NCI-H146 (cell line): ENCODE measurements at places on chromosomes 13 and 19.

- DNase-seq, result peak; percentile 70
These were observed 904.8 kb upstream of the PCDH20 start for GRCh38 chr13:62320129-62321108.

GRCh38 chr19:6987850-6988249 is 33.4 kb downstream of the MBD3L2B start:
- no peak for DNase-seq

- DNase-seq, result no peak
These were observed 630 bp downstream of the PNPLA6 start for GRCh38 chr19:7535998-7536695.

- DNase-seq, result peak; percentile 74
These were observed 8.0 kb downstream of the ATP4A start for GRCh38 chr19:35555301-35556005.

DNA sequence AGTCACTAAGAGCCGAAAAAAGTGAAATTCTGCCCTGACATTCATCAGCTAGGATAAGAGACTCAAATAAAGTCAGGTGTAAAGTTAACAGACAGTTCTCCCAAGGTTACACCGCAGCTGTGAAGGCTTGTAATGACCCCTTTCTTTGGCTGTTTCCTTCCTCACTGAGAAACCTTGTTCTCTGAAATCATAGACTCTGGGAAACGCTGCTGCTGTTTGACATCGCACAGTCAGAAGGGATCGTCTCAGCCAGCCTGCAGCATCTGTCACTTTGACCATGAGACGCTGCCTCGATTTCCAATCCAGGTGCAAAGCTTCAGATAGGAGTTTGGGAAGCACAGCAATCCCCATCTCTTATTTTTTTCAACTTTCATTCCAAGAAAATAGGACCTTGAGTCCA is 678 bp downstream of the BCAT2 start:
- no peak for DNase-seq

DNA sequence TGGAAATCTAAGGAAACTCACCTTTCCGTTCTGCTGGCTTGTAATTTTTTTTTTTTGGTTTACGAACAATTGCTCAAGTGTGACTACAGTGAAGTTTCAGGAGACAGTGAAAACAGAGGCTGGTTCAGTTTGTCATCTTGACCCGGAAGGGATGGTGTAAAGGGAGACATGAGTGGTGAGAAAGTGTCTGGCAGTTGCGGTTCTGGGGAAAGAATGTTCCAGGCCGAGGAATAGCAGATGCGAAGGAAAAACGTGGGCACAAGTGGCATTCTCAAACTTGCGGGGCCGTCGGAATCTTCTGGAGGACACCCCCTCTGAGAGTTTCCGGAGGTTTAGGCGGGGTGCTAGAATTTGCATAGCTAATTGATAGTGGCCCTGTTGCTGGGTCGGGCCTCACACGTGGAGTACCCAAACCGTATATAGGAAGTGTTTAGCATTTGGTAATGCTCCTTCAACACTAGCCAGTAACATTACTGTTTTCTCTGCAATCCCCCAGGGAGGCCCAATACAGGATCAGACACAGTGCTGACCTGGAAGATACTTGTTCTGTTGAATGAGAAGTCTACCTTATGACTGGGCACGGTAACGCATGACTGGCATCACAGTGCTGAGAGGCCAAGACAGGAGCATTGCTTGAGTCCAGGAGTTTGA is 2.8 kb upstream of the TNFSF9 start:
- DNase-seq, result no peak

GRCh38 chr13:39350461-39350881 is 252.5 kb downstream of the LHFPL6 start:
- peak; percentile 17 for DNase-seq

GRCh38 chr19:40331052-40331451 is 17.1 kb downstream of the C19orf47 start:
- no peak for DNase-seq

- no peak for DNase-seq
These were observed 2.3 kb upstream of the ILF3 start for GRCh38 chr19:10651851-10652250.

- no peak for DNase-seq
These were observed 2.9 kb upstream of the IRS2 start for GRCh38 chr13:109789262-109789661.

DNA sequence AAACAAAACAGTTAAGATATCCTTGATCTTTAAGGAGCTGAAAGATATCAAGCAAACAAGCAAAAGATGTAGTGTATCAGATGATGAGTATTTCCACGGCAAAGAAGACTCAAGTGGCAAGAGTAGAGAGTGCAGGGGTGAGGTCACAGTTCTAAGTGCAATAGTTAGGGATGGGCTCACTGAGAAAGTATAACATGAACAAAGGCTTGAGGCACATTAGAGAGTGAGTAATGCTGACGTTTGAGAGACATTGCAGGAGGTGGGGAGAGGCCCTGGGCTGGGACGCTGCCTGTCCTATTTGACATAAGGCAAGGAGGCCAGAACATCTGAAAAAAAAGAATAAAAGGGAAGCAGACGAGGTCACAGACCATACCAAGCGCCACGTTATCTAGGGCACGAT is 1.4 kb downstream of the DUXA start:
- no peak for DNase-seq

DNA sequence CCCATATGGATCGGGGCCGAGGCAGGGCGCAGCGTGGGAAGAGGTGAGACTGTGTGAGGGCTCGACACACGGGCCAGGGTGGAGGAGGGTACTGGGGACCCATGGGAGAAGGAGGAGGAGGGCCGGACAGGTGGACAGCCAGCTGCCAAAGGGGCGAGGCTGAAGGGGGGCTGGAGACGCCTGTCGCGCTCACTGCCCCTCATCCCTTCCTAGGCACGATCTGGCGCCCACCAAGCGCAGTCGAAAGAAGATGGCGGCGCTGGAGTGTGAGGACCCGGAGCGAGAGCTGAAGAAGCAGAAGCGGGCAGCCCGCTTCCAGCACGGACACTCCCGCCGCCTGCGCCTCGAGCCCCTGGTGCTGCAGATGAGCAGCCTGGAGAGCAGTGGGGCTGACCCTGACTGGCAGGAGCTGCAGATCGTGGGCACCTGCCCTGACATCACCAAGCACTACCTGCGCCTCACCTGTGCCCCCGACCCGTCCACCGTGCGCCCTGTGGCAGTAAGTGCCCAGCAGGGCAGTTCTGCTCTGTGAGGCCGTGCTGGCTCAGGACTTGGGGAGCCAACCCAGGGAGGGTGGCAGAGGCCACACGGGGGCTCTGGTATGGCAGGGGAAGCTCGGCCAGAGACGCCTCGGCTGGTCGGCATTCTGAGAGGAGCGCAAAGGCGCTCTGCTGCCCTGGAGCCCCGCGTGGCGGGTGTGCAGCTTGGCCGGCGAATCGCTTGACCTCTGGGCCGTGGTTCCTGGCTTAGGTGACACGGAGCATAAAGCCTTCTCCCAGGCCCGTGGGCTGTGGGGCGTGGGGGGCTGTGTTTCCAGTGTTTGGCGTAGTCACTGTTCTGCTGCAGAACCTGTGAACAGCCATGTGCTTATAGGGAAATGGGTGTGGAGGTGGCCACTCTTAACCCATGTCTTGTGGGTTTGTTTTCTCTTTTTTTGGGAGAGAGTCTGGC is 6.9 kb downstream of the LENG9 start:
- no peak for DNase-seq

GRCh38 chr19:49653466-49653806 is 11.4 kb downstream of the SCAF1 start:
- no peak for DNase-seq

DNA sequence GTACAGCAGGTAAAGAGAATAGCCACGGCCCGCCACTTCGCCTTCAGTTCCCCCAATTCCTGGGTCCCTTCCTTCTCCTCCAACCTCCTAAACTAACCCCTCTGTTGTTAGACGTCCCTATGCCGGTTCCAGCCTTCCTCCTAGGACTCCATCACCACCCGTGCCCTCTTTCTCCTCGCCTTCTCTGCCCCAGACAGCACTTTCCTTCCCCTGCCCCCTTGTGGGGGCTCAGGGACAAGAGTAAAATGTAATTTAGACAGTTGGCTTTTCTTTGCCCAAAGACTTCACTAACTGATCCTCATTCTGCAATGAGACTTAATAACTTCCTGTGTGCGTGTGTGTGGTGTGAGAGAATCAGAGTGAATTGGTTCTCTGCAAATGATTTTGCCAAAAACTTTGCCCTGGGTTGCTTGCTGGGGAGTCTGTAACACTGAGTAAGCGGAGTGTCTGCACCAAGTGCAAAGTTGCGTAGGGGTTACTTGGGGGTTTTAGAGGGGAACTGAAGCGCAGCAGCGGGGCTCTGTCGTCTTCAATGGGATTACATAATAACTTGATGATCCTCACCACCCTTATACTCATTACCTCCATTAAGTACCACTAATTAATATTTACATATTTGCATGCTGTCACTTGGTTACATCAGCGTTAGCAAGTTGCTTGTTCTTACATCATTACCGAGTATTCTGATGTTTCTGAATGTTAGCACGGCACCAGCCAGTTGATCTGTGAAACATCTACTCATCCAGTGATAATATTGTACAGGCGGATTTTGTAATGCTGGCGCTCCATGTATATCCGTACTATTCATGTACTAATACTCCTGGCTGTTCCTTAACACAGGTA is 19.9 kb upstream of the SGCG start:
- no peak for DNase-seq

DNA sequence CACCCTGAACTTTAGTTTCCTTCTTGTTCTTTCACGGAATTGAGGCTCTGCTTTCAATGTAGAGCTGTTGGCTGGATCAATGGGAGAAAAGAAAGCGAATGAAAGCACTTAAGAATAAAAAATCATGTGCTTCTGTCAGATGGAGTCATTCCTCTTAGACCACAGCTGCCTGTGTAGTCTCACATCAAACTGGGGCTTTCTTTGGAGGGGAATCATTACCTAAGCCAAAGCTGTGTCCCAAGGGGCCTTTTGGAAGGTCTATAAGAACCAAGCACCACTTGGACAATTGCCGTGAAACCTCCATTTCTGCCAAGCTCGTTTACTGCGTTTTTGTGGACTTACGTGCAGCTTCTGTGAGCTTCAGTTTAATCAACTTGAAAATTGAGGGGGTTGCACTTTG is 44.2 kb upstream of the RNF113B start:
- DNase-seq, result no peak

DNA sequence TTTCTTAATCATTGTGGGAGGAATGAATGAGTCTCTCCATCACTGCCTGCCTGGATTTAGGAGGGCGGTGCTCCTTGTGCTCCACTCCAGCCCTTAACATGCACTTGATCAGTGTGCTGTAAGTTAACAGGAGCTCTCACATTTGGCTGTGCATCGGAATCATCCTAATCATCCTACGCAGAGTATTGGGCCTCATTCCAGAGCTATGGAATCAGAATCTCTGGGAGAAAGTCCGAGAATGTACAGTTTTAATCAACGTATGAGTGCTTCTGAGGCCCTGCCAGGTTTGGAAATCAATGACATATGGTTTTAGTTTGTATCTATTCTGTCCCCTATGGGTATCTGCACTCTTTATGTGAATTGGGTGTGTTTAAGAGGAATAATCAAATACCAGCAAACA is 34.9 kb upstream of the DCLK1 start:
- no peak for DNase-seq

DNA sequence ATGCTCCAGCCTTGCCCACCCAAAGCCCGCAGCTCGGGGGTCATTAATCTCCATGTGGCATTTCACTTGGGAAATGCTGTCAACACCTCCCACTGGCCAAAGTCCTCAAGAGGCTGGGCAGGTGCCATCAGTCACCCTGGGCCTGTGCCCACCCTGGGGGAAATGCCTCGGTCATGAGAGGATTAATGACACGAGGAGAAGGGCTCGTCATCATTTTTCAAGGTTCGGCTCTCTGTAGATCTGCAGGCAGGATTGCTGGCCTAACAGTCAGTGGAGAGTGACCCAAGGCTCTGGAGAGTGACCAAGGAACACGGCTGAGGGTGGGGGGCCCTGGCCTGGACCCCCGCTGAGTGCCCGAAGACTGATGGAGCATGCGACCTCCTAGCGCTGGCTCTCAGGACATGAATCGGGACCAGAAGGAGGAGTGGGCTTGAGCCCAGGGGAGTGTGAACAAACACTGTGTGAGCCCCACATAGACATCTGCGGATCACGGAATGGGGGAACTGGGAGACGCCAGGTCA is 15.2 kb upstream of the KCTD15 start:
- DNase-seq, result no peak

DNA sequence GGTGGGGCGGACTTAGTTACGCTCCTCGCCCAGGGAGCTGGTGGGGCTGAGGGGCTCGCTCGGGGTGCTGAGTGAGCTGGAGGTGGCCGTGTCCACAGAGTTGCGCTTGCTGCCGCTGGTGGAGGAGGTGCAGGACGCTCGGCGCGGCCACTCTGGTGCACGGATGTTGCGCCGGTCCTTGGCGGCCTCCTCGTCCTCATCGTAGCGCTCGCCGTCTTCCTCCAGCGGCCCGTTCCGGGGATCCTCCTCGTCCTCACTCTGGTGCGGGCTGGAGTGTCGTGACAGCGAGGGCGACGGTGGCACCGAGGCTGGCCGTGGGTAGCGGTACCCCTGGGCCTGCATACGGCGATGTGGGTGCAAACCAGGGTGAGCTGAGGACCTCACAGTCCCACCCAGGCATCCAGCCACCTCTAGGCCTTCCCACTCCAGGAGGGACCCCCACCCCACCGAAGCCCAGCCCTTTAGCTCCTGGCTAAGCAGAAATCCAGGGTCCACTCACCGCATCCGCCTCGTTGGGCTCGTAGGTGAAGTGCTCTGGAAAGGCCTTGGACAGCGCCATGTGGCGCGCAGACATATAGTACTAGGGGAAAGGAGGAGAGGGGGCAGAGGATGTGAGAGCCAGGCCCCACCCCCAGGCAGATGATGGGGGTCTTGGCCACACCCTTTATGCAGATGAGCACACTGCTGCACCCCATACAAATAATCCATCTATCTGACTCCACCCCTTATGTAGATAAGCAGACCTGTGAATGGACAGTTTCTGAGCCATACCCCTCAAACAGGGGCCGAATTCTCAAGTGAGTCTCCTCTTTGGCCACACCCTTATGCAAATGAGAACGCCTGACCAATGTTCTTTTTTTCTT is 4.4 kb downstream of the FTL start:
- DNase-seq, result no peak

GRCh38 chr19:48842789-48843162 is 6.5 kb upstream of the HSD17B14 start:
- DNase-seq, result peak; percentile 52

GRCh38 chr19:54106716-54107115 is 4.1 kb downstream of the NDUFA3 start:
- DNase-seq, result no peak

DNA sequence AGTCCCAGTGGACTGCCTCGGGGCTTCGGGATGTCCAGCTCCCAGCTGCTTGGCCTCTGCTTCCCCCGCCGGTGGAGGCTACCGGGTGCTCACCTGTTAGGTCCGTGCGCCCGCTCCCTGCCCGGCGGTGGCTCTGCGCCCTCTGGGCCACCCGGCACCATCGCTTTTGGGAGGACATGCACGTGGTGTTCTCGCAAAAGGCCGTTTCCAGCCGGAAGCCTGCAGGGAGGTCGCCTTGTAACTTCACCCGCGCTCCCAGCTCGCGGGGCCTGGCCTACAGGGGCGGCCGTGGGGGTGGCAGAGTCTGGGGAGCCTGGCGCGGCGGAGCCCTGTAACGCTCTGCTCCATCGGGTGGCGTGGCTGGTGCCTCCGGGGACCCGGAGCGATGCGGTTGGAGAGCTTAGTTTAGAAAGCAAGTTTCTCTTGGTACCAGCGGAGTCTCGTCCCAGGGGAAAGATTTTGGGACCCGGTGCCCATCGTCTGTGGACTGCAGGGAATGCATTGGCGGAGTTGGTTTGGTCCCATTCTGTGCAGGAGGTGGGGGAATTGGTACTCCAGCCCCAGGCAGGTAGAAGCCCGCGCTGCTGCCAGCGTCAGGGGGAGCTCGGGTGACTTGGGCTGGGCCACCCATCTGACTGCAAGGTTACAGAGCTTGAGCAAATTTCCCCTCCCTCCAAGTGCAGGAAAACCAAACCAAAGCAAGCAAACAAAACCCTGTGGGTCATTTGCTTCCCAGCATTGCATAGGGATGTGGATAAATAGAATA is 673 bp downstream of the SPATA13 start:
- DNase-seq, result peak; percentile 59
